NCI-H1105 (cell line): ENCODE measurements at places on chromosomes 3 and 15.
A peak's percentile ranks its signal among the peaks of the same experiment; 100 is the strongest.

GRCh38 chr3:101938262-101938847 lies 89.0 kb downstream of the NFKBIZ start:
- no peak for DNase-seq

- no peak for DNase-seq
Measured at GRCh38 chr3:78737988-78738387, 1029.8 kb downstream of the ROBO1 start.

- DNase-seq: no peak
Measured at GRCh38 chr15:85276508-85276907, 103.9 kb upstream of the AKAP13 start.

GRCh38 chr3:42655331-42655888 lies 1.9 kb downstream of the ZBTB47 start:
- no peak for DNase-seq

DNA sequence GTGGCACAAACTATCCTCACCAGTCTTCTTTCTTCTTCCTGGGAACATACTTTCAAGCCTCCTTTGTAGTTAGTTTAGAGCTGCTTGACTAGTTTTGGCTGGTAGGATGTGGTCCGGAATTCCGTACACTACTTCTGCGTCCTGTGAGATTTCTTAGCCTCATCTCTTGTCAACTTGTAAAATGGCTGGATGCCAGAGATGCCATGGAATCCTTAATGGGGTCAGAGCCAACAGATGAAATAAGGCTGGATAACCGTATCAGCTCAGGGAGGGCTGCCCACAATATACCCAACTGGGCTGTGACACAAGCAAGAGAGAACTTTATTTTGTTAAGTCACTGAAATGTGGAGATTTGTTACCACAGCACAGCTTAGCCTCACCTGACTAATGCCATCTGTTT lies 466.9 kb upstream of the MDFIC2 start:
- DNase-seq: no peak

DNA sequence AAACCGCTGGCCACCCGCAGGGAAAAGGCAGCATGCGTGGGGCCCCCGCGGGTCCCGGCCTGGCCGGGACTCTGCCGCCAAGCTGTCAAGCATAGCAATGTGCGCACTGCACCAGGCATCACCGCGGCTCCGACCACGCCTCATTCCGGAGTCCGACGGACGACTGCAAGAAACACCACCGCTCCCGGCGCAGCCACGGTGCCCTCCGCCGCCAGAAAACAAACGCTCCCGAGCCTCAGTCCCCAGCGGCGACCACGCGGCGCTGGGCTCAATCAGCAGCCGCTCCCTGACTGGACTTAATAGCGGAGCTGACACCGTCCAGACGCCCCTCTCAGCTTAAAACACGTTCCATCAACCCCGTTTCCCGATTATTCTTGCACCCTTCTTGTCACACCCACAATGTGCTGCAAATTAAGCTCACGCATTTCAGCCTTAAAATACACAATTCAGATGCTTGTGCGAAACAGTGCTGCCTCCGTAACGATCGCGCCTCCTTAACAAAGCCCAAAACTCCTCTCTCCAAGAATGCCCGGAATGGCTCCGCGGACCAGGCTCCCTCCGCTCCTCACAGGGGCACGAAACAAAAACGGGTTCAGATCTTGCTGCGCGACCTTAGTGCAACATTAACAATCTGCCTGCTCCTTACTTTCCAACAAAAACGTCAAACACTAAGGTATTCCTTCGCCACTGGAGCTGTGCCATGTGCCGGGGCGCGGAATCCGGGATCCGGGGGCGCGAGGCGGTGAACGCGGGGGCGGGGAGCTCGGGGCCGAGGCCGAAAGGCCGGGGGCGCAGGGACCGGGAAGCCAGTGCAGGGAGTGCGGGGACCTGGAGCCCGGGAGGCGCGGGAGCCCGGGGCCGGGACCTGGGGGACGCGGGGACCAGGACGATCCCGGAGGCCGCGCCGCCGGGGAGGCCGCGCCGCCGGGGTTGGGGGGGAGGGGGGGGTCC lies 655 bp downstream of the CYFIP1 start:
- peak; percentile 3 for DNase-seq

- no peak for DNase-seq
Measured at GRCh38 chr15:68439506-68439905, 7.5 kb upstream of the ITGA11 start.

GRCh38 chr3:53192608-53193007 lies 31.6 kb downstream of the PRKCD start:
- DNase-seq: no peak

DNA sequence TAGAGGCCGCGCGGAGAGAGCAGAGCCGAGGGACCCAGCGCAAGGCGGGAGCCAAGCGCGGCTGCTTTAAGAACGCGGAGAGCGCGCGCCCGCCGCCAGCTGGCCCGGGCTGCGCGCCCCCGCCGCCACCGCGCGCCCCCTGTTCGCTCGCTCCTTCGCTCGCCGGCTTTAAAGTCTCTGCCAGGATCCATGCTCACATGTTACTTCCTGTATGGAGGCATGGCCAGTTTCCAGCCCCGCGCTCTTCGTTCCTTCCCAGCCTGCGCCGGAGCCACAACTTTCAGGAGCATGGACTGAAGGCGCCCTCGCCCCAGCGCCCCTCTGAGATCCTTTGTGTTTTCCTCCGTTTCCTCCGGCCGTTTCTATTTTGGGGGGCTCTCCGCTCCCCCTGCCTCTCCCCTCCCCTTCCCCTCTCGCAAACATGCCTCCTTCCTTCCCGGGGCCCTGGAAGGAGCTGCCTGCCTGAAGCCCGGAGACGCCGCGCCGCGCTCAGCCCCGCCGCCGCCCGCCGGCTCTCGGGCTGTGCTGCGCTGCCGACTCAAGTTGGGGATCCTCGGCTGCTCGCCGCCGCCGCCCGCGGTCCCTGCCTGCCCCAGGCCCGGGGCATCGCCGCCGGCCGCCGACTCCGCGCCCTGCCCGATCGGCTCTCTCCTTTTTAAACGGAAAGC lies at the start of gene PTPRG:
PTPRG (plus strand) TSS at position 198 of the 668 bp plus-strand sequence. CDS start 717 bp downstream, outside the sequence.
- peak; percentile 73 for DNase-seq

GRCh38 chr3:50743643-50744042 lies 68.9 kb downstream of the DOCK3 start:
- no peak for DNase-seq

GRCh38 chr3:143221446-143221845 lies 101.9 kb downstream of the CHST2 start:
- no peak for DNase-seq

DNA sequence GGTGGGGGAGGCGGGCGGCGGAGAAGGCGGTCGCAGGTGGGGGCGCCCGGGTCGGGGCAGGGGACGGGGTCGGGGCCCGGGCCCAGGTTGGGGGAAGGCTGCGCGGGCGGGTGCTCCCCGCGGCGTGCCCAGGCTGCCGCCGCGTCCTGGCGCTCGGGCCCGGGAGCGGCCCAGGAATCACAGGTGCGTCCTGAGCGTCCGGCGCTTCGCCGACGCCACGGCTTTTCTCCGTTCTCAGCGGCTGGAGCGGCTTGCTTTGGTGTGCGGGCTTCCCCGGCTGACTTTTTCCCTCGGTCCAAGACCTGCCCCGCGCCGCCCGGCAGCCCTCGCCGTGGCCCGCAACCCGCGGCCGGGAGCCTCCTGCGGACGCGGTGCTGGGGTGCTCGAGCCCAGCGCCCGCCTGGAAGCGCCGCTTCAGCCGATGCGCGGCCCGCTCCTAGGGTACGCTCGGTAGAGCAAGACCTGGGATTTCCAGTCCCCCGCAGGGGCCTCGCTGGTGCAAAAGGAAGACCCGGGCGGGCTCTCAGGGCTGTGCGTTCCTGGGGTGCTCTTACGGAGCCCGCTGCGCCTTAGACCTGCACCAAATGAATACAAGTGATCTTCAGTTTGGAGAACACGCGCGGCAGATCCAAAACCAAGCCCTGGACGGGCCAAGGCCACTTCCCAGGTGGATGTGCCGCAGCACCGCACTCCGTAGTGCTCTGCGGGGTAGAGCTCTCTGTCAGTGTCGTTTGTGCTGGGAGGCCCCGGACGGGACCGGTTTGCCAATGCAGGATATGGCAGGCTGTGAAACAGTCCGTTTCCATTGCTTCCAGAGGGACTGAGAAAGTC lies 639 bp downstream of the NIPA1 start:
- peak; percentile 18 for DNase-seq

DNA sequence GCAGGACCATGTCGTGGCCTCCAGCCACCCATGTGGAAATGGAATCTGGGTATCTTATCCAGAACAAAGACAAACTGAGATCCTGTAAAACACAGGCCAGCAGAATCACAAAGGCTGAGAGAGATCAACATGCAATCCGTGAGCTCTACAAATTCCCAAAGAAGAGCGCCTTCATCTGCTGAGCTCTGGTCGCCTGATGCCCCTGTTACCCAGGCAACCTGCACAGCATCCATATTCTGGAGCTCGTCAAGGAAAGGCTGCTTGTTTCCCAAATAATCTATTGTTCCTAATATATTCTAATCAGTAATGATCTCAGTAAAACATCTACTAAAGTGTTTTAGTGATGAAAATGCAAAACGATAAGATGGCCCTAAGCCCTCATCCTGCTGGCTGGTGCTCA lies 133.6 kb downstream of the OCA2 start:
- no peak for DNase-seq

DNA sequence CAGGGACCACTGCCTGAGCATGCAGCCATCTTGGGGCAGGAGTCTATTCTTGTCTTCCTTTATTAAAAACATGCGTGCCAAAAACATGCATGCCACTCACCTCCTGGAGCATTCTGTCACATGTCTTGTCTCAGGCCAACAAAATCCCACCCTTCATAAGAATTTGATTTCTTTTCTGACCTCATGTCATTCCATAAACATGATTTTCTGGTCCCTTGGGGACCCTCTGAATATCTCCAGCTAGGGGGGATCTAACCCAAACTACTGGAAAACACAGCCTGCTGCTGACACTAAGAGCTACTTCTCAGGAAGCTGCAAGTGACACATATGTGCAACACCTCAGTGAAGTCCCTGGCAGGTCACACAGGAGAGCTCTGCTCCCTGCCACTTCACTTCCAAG lies 26.8 kb upstream of the NOX5 start:
- DNase-seq: no peak

DNA sequence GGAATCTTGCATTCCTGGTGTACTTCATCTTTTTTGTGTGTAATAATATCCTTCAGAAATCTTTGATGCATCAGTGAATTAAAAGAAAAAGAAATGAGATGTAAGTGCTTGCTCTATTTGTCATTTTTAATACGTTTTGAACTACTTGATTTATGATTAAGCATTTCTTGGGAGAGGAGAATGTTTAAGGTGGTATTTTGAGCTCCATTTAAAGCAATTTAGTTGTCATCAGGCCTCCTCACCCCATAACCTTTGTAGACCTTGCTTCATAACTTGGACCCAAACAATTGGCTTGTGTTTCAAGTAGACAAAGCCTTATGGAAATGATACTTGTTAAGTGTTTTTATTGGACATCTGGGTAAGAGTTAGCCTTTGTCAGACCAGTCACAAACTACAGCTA lies 87.1 kb upstream of the VEPH1 start:
- no peak for DNase-seq

DNA sequence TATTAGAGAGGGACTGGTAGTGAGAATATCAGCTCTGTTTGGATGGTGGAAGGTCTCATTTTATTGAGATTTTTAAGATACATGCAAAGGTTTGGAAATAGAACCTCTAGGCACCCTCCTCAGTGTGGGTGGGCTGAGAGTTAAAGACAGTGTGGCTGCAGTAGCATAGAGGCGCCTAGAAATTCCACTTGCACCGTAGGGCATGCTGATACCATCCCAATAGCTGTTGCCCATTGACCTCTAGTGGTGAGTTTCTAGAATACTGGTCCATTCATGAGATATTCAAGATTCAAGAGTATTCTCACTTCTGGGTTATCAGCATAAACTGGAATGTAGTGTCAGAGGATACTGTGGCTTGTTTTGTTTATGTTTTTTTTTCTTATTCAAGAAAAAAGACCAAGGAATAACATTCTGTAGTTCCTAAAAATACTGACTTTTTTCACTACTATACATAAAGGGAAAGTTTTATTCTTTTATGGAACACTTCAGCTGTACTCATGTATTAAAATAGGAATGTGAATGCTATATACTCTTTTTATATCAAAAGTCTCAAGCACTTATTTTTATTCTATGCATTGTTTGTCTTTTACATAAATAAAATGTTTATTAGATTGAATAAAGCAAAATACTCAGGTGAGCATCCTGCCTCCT lies 87.2 kb downstream of the TGFBR2 start:
- peak; percentile 34 for DNase-seq

DNA sequence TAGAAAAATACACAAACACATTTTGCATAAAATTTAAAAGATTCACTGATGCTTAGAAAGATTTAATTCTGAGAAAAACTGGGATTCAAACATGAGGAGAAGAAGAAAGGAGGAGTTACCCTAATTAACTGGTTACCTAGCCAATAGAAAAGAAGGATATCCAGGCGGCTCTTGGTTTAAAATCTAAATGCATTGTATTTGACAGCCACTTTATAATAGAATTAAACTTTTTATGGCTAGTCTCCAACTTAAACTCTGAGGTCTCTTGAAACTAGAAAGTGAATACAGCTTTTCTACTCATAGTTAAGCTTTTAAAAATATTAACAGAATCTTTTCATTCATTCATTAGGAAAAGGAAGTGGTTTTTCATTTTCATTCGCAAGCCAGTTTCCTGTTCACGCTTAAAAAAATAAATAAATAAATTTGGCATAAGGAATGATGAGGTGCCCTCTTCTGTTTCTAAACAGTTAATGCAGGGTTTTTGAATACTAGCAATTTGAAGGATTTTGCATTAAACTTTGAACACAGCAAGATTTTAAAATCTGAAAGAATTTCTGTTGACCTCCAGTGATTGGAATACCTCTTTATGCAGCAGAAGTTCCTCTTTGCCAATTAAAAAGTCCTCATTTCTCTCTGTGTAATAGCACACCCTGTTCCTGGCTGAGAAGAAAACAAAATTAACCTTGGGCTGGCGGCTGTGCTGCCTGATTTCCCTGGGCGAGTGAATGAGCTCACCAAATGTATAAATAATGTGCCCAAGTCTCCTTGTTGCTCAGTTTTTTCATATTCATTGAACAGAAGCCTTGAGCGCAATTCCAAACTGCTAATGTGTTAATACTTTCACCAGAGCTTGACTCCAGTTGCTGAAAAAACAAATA lies 105.1 kb downstream of the ZMAT3 start:
- DNase-seq: peak; percentile 48

DNA sequence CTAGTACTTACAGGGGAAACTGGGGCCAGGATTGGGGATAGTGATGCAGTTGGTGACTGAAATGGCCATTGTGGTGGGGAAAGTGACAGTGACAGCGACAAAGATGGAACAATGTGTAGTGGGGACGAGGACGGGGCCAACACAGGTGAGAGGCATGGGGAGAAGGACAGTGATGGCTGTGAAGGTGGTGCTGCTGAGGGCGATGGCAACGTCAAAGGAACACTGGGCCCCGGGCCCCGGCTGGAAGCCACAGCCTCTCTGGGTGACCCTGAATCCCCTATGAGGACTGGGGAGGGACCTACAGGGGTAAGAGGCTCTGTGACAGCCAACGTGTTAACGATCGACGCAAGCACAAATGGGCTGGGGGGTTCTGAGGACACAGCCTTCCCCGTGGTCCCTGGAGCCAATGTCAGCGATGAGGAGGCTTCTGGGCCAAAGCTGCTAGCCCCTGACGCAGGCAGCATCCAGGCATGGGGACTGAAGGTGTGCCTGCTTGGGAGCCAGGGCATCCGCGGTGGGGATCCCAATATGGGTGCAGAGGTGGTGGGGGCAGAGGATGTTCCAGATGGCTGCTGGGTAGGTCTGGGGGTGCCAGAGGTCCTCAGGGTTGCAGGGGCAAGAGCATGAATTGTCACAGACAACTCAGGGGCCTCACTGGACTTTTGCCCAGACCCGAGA lies 25.2 kb upstream of the GOLGA6C start:
- DNase-seq: no peak
